ENCODE measurements at places on chromosomes 6 and 20.

DNA sequence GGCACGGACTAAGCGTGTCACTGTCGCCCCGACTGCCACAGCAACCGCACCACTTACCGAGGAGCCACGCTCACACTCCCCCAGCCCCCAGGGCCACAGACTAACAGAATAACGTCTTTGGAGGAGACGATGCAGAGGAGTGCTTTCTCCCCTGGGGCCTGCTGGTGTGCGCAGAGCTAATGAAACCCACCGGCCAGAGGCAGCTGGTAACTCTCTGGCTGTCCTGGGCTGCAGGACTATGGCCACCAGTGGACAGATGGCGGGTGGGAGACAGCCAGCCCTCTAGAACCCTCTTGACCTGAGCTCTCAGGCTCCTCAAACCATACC is 228.0 kb downstream of the DLL1 start:
- DNase-seq = no peak

GRCh38 chr20:53922901-53923314 is 147.5 kb downstream of the BCAS1 start:
- no peak for DNase-seq

- no peak for DNase-seq
Observed at GRCh38 chr6:138432063-138432356, 28.0 kb downstream of the HEBP2 start.

DNA sequence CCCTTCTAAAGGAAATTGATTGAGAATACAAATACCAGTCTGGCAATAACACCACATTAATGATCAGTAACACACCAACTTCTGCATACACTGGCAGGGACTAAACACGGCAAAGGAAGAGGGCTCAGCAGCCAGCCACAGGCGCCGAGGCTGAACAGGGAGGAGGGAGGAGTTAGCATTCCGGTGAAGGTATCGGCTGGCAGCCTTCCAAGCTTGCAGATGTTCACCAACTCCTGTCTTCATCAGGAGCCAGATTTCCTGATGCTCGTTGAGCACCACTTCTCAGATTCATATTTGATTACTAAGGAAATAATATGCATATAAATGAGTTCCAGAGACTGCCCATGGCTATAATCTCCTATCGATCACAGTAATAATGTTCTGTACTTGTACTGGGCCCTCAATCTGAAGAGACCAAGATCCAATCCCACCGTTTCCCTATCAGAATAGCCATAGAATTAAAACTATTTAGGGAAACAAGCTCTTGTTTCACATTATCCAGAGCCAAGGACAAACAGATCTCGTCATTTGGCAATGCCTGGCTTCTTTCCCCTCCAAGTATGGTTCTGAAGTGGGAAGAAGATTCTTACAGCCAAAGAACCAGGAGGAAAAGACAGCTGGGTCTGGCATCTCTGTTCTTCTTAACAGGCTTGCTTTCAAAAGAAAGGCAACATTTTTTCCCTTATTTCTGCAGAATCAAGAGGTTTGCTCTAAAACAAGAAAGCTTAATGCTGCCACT is 42.2 kb downstream of the GFOD1 start:
- no peak for DNase-seq

DNA sequence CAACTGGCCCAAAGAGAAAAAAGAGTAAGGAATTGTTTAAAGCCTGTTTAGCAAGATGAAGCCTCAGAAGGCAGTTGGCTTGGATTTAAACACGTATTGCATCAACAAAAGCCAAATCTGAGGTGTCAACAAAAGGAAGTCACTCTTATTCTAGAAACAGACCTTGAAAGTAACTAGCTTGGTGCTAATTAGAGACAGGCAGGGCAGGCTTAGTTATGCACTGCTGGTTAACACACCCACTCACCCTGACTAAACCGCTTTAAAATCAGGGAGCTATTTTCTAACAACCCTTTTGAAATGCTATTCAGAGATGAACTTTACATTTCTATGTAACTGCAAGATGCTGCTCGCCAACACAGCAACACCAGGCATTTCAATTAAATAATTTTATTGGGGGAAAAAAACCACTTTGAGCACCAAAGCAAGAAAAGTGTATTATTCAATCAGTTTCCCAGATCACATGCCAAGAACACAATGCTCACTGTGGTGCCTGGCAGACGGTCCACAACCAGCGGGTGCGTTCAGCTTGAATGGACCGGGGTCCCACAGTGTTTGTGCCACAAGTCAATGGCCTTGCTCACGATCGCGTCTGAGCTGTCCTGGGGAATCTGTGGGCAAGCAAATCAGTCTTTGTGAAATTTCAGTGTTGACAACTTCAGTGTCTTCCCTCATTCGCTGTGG is 23.6 kb downstream of the TBC1D7 start:
- no peak for DNase-seq

- DNase-seq = no peak
Observed at GRCh38 chr6:157813191-157813590, 9.9 kb upstream of the SNX9 start.

- DNase-seq = no peak
Observed at GRCh38 chr6:22087960-22088706, 208.7 kb downstream of the PRL start.

DNA sequence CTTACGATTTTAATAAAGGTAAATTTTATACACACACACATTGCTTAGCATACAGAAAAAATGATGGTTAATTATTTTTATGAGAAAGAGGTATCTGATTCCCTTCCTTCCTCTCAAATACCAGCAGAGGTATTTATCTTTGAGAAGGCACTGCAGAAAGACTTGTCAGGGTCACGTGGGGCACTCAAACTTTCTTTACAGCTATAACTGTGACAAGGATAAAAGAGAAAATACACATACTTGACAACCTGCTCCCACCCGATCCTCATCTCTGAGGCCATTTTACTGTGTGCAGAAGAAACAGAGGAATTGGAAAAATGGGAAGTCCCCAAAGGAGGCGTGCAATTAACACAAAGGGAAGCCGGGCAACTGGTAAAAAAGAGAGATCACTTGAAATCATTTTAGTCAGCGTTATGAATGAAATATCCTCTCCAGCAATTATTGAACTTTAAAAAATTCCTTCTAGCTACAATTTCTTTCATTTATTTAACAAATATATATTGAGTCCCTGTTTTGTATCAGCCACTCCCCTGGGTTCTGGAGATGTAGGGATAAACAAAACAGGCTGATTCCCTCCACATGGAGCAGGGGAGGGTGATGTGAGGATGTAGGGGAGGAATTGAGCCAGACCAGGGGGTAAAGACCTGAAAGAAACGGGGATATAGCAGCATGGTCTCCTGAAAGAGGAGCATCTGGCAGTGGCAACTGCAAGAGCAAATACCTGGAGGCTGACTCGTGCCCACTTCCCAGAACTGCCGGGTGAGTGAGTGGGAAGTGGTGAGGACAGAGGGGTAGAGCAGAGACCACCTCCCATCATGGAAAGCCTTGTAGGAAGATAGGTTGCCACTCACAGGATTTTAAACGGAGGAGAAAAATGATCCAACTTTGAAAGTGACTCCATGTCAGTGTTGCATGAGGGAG is 510.3 kb downstream of the KIF16B start:
- DNase-seq = no peak

DNA sequence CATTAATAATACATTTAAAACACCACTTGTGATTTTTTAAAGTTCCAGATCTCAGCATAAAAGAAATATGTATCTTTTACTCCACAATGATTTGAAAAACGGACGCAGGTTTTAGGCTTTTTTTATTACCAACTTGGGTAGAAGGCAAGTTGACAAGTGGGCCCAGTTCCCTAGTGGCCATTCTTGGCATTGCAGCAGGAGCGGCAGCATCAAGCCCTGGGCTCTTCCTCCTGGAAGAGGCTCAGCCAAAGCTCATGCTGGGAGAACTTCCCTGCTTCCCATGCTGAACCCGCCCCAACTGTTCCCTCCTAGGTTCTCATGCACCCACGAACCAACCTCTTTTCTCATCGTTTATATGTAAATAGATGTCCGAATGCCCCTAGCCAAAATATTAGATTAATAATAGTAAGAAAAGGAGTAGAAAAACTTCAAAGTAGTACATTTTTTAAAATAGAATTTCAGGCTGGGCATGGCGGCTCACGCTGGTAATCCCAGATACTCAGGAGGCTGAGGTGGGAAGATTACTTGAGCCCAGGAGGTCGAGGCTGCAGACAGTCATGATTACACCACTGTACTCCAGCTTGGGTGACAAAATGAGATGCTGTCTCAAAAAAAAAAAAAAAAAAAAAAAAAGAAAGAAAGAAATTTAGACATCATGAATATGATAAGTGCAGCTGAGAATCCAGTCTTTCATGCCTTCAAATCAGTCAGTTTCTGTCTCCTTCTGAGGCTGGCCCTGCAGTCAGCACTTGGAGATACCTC is 18.2 kb upstream of the MYB start:
- DNase-seq = no peak

DNA sequence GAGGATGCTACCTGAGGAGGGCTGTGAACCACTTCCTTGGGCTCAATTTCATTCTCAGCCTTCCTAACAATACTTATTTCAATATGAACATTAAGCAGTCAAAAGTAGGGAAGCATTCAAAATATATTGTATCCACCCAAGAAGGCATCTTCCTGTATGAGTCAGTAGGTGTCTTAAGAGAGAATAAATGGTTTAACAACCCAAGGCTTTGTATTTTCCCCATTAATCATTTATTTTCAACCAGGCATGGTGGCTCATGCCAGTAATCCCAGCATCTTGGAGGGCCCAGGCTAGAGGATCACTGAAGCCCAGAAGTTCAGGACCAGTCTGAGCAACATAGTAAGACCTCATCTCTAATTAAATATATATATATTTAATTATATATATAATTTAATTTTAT is 74.5 kb upstream of the MARCKS start:
- no peak for DNase-seq

DNA sequence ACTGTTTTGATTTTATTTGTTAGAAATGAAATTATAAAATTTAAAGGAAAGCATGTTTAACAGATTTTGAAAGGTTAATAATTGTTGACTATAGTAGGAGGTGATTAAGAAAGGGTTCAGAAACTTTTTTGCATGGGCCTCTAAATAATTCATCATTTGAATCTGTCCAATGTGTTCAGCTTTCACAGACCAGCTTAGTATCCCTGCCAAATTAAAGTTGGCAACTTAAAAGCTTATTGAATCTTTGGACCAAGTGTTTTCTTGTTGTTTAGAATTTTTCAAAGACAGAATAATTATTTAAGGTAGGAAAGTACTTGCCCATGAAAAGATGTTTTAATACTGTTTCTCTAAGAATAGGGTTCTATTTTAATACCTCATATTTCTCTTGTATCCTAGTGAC is 466.0 kb downstream of the GJA1 start:
- DNase-seq = no peak

- no peak for DNase-seq
Observed at GRCh38 chr6:16684195-16684689, 77.0 kb downstream of the ATXN1 start.

DNA sequence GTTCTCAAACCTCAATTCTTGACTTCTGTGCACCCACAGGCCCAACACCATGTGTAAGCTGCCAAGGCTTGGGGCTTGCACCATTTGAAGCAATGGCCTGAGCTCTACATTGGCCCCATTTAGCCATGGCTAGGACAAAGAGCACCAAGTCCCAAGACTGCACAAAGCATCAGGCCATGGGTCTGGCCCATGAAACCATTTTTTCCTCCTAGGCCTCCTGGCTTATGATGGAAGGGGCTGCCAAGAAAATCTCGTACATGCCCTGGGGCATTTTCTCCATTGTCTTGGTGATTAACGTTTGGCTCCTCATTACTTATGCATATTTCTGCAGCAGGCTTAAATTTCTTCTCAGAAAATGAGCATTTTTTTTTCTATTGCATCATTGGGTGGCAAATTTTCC is 1128.7 kb upstream of the ADGRB3 start:
- no peak for DNase-seq

GRCh38 chr6:11656491-11656890 is 118.9 kb downstream of the TMEM170B start:
- DNase-seq = no peak

DNA sequence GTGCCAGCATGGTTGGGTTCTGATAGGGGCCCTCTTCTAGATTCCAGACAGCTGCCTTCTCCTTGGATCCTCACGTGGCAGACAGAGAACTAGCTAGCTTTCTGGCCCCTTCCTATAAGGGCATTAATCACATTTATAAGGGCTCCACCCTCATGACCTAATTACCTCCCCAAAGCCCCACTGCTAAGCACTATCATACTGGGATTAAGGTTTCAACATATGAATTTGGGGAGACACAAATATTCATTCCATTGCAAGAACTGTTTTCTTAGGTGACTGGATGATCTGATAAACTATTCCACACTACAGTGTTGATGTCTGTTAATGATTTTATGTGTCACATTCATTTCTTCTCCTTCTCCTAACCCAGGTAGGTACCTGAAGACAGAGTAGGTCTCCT is 135.8 kb upstream of the COL21A1 start:
- DNase-seq = no peak

GRCh38 chr6:92114797-92115196 is 1304.6 kb downstream of the EPHA7 start:
- no peak for DNase-seq

GRCh38 chr6:656460-657252 is at the start of gene HUS1B:
Gene HUS1B (minus strand): TSS chr6:657100. CDS start chr6:656944, 156 bp downstream.
- no peak for DNase-seq

DNA sequence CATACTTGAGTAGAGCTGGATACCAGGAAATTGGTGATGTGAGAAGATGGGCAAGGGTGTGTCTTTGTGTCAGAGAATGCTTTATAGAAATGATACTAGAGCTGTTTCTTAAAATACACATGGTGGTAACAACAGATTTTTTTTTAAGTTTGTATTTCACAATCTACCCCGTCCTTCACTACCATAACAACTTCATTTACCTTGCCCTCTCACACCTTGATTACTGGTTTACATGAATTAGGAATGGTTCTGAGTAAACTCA is 45.4 kb downstream of the RARS2 start:
- DNase-seq = no peak

GRCh38 chr6:130994319-130995097 is 68.5 kb downstream of the EPB41L2 start:
- no peak for DNase-seq

GRCh38 chr6:75422024-75422639 is 71.5 kb downstream of the FILIP1 start:
- no peak for DNase-seq

- no peak for DNase-seq
Observed at GRCh38 chr6:84691978-84692623, 72.3 kb downstream of the TBX18 start.
